ENCODE measurements at places on chromosomes 2 and 18.

GRCh38 chr2:219772103-219772635 lies 144.7 kb downstream of the SLC4A3 start:
- no peak for DNase-seq

DNA sequence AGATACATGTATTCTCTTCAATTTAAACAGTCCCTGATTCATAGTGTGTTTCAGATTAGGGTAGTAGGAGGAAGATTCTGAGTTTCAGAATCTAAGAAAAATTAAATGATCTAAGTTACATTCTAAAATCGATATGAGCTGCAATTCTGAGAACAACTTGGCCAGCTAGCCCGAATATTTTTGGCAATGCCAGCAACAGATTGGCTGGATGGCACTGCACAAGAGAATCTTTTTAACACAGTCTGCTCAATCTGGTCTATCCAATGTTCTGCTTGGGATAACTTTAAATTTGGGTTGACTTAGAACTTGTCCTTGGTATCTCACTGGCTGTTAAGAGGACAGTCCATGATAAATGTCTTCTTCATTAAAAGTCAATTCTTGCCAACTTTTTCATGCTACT lies 853.9 kb downstream of the NRXN1 start:
- DNase-seq, result no peak

- DNase-seq, result no peak
These were observed 304.6 kb downstream of the PARD3B start for GRCh38 chr2:204849892-204850291.

DNA sequence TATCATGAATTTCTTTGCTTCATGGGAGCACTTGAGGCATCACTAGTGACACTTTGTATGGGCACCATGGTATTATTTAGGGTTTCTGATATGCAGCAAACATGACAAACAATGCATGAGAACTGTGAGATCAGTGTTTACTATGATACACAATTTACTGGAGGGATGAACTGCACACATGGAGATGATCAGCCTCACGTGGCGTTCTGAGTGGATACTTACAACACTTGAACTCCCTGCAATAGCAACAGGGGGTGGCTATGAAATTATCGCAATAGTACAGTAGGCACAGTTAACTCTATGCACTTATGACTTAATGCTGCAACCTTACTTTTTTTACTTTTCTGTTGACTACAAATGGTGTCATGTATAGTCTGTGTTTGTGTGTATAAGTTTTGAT lies 18.5 kb upstream of the UGT1A8 start:
- no peak for DNase-seq

DNA sequence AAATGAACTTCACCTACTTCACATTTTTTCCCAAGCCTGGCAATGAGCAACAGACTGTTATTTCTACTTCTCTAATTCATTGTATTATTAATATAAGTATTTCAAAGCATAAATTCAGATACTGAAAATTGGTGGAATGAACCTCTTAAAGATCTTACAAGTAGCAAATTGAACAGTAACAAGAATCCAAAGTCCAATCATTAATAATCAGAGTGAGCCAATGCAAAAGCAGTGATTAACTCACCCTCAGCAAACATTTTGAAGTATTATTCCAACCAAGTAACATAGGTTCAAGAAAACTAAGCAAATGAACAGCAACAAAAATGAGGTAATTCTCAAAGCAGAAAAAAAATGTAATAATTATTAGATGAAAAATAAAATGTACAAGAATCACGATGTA lies 288.1 kb upstream of the ZC3H15 start:
- no peak for DNase-seq

Data from HEK293T (cell line).